Mucosa of gallbladder (tissue), 1 donor: ENCODE measurements at places on chromosomes 1 and 21. TPM values are rescaled to one million over a fixed set of nuclear protein-coding genes. Genes with fewer than 3 reads are reported as not detected.

DNA sequence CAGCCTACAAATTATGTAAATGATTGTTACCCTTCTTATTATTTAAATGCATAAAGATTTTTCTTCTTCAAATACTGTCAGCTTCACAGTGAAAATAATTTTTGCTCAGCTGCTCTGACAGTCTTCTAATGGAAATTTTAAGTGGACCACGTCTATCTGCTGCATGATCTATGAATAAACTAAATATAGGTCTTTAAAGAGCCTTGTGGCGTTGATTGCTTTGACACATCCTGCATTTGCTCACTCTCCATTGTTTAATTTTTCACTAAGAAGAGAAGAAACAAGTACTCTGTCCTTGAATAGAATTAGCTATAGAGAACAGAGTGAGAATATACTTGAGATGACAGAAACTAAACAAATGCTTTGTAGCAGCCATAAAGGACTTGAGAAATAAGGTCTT is 826.1 kb downstream of the MRPL39 start:
- DNase-seq, result no peak

- DNase-seq, result no peak
Observed at GRCh38 chr1:63190171-63190570, 132.2 kb upstream of the FOXD3 start.

- no peak for DNase-seq
Observed at GRCh38 chr1:50474859-50475809, 51.9 kb upstream of the DMRTA2 start.

- DNase-seq, result no peak
Observed at GRCh38 chr1:7229186-7229585, 443.9 kb downstream of the CAMTA1 start.

DNA sequence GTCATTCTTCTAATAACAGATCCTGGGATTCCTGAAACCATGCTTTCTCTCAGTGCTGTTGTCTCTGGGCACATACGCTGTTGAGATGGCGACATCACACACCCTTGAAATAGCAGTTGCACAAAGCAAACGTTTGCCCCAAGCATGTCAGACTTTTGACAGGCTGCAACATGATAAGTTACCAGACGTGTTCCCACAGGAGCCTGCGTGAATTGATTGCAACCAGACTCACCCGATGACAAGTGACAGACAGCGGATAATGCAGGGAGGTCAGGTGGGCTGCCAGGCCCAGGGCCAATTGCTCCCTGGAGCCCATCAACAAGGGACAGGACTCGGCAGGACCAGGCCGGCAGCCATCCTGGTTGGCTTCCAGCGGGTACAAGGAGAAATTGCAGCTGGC is 310.9 kb downstream of the SIPA1L2 start:
- no peak for DNase-seq

DNA sequence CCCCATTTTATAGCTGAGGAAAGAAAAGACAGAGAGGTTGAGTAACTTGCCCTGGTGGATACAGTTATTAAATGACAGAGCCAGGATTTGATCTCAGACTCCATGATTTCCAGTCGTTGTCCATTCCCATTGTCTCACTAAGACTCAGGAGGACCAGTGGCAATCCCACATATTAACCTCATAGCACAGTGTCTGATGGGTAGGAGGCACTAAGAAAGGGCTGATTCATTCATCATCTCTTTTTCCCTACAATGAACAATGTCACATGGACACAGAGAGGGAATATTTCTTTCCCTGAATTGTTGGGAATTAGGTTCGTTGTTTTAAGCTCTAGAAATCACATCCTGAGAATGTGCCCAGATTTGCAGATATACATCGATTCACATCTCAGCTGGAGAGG is 99.9 kb downstream of the PBX1 start:
- no peak for DNase-seq

DNA sequence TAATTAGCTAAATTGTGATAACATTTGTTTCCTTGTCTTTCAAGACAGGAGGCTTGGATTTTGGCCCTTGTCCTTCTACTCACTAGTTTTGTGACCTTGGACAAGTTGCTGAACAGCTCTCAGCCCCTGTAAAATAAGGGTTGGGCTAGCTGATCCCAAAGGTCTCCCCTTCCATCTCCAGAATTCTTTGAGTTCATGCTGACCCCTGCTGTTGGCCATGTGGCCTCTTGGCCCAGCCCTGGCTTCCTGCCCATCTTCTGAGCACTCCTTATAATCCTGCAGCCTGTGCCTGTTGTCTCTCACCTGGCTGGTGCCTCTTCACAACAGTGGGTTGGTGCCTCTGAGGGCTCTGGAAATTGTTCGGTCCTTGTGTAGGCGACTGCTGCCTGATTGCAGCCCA is 10.1 kb downstream of the PTGFRN start:
- DNase-seq, result peak; percentile 25

- DNase-seq, result no peak
Observed at GRCh38 chr1:58670181-58670580, 29.7 kb downstream of the MYSM1 start.

DNA sequence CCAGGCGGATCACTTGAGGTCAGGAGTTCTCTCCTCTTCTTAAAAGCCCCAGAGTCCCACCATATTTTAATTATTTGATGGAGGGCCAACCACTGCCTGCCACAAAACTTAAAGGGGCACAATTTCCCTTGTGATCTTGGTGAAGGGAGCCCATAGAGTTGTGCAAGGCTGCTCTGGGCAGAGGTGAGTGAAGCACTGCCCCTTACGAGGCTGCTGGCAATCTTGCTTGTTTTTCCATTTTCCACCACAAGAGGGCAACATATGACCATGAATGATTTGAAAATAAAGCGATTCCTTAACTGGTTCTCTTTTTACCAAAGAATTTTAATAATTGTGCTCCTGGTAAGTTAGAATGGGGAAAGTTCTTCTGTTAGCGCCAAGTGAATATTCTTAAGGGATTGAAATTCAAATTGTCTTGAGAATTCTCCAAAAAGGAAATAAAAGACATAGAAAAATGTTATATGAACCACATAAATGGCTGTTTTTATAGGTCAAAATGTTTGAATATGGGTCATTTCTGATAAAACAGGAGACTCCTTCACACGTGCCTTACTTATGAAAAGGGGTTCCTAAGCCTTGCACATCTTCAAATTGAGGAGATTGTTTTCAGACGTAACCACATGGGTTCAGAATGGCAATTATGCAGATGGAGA is 22.7 kb downstream of the PGM1 start:
- DNase-seq, result peak; percentile 78

GRCh38 chr1:224624432-224624831 is 8.3 kb downstream of the CNIH3 start:
- no peak for DNase-seq

GRCh38 chr1:43437031-43437973 is 16.4 kb downstream of the HYI start:
- no peak for DNase-seq

DNA sequence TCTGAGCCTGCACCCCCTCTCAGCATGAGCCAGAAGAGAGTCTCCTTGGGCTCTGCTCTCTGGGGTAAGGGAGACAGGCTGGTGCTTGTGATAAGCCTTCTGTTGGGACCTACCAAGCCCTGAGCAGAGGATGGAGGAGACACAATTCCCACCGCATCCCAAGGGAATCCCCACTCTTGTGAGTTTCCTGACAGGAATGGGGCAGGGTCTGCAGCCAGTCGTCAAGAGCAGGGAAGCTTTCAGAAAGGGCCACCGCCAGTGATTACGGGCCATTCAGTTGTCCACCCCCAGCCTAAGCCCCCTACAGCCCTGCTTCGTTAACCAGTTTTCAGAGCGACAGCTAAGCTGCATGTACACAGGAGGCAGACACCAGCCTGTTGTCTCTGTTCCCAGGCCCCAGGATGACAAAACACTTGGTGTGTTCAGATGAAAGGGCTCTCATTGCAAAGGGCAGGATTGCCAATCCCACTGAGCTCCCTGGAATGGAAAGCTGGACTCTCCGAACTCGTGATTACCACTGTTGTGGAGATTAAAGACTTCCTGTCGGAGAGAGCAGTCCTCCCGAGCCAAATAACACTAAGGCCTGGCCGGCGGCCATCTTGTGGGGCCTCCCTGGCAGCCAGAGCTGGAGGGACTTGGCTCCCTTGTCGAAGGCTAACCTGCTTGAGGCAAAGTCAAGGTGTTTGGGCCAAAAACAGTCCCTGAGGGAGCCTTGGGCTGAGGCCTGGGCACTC is 37.4 kb upstream of the SLC30A1 start:
- DNase-seq, result no peak

DNA sequence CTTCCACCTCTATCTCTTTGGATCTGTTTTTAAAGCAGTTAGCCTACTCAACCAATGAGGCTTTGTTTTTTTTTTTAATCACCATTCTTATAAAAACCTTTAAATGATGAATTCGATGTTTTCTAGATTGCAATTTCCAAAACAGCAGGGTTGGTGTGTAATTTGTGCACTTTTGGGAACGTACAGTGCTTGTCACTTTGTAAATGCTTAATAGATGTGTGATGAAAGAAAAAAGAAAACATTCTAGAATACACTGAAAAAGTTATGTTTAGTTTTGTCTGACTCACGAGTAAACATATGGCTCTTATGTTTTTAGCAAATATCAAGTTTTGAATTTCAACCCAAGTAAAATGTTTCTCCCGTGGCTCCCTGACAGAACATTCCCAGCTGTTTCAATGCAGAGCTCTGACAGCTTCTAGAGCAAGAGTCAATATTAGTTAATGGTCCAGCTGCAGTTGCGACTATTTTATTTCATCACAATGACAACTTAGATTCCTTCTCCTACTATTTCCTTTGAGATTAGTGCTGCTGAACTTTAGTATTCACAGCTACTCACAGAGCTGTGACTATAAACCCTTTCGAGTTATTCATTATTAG is 362.5 kb upstream of the ADAMTS5 start:
- DNase-seq, result peak; percentile 13

DNA sequence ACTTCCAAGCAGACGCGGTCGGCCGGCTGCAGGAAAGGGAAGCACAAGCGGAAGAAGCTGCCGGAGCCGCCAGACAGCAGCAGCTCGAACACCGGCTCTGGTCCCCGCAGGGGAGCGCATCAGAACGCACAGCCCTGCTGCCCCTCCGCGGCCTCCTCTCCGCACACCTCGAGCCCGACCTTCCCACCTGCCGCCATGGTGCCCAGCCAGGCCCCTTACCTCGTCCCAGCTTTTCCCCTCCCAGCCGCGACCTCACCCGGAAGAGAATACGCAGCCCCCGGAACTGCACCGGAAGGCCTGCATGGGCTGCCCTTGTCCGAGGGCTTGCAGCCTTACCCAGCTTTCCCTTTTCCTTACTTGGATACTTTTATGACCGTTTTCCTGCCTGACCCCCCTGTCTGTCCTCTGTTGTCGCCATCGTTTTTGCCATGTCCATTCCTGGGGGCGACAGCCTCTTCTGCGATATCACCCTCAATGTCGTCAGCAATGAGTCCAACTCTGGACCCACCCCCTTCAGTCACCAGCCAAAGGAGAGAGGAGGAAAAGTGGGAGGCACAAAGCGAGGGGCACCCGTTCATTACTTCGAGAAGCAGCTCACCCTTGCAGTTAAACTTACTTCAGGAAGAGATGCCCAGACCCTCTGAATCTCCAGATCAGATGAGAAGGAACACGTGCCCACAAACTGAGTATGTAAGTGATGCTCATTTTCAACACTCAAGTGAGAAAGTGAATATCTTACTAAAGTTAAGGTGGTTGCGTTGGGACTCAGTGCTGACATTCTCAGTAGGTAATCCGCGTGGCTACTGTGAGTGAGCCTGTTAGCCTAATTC is 25.5 kb downstream of the UTS2 start:
- peak; percentile 15 for DNase-seq

DNA sequence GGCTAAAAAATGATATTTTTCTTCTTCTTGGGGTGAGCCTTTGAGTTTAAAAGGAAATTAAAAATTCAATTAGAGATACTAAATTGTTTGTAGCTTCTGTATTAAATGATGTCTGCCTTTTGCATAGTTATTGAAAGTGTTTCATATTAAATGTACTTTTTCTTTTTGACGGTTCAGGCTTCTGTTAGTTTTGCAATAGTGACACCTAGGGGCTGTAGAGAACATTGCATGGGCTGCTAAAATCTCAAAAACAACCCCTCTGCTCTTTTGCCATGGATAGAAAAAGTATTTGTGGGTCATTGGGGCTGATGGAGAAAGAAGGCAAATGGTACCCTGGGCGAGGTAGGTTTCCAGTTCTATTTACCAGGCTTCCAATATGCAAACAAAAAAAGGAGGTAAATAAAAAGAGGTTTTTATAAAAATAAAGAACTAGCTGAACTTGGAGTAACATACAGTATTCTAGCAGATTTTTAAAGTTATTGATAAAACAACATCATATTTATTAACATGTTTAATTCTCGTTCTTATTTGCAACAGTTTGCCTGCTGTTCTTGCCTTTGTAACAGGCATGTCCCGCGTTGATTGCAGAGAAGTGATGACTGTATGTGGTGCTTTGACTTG is 115.4 kb upstream of the HOOK1 start:
- peak; percentile 20 for DNase-seq

DNA sequence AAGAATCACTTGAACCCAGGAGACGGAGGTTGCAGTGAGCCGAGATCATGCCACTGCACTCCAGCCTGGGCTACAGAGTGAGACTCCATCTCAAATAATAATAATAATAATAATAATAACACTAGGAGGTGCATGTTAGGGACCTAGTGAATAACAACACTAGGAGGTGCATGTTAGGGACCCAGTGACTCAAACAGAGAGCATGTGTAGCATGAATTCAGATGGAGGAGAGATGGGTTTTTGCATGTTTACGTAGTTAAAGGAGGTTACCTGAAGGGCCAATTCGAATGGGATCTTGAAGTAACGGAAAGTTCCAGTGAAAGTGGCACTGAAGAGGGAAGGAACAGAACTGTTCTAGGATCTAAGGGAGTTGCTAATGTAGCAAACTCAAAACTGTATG is 7.1 kb upstream of the KCNK1 start:
- DNase-seq, result no peak

Gene CD52
- total RNA-seq, result 21.1 TPM

Gene GJA8
- not detected for total RNA-seq

Gene MT1HL1
- total RNA-seq, result not detected

Gene MPZ
- 9.0 TPM for total RNA-seq

Gene TFF2
- total RNA-seq, result 115 TPM

Gene LHX4
- total RNA-seq, result 0.03 TPM

Gene USH2A
- total RNA-seq, result 0.03 TPM

Gene TMPRSS2
- total RNA-seq, result 147 TPM

Gene SYT11
- total RNA-seq, result 23.4 TPM

Gene GPR153
- 14.8 TPM for total RNA-seq

Gene EXO1
- 1.8 TPM for total RNA-seq
